NCI-H187 treated with DMSO at 0.1 percent for 48 hours (cell line): ENCODE measurements at places on chromosomes 3 and 15.

GRCh38 chr15:57356636-57357035 lies 19.7 kb upstream of the CGNL1 start:
- no peak for DNase-seq

GRCh38 chr15:68610825-68611224 lies 32.0 kb downstream of the CORO2B start:
- no peak for DNase-seq

GRCh38 chr15:31200735-31201151 lies 99.2 kb upstream of the TRPM1 start:
- DNase-seq = no peak

DNA sequence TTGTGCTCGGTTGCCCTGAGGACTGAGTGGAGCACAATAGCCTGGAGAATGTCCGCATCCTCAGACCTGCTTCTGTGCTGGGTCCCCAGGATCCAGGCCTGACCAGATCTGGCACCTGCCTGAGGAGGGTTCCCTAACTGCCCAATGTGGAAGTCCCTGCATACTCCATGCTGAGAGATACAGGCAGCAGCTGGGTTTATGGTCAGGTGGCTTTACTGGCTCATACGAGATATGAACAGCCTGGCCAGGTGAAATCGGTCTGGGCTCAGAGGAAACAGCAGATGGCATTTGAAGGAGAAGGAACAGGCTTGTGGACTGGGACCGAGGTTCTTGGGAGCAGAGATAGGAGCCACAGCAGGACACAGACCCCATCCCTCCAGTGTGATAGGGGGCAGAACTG lies 18.2 kb upstream of the KIF23 start:
- no peak for DNase-seq

GRCh38 chr3:32296251-32297204 lies 58.0 kb downstream of the CMTM8 start:
- no peak for DNase-seq

GRCh38 chr3:69749461-69749860 lies 10.2 kb downstream of the MITF start:
- DNase-seq = no peak
